ENCODE measurements at places on chromosomes 6 and 20.

DNA sequence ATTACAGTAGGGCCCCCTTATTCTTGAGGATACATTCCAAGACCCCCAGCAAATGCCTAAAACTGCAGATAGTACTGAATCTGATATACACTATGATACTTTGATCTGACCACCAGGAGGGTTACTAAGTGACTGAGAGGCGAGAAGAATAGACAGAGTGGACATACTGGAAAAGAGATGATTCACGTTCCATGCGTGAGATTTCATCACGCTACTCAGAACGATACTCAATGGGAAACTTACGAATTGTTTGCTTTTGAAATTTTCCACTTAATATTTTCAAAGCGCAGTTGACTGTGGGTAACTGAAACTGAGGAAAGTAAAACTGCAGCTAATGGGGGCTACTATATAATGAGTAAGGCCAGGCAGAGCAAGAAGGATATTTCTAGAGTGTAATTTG, 60.8 kb downstream of the STX11 start:
- DNase-seq, result no peak

DNA sequence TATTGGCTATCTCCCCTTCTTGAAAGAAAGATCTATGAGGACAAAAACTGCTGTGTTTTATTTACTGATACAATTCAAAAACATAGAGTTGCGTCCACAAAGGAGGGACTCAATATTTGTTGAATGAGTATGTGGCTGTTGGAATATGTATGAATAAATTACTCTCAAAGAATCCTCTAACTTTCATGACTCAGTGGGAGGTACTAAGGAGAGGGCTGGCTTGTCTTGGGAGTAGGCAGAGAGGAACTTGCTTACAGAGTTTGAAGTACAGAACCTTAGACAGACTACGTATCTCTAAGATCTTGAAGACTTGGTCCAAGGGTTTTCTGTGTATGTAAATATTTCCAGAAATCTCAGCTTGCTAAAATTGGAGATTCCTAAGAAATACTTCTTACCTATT, 504.0 kb upstream of the PTCHD4 start:
- no peak for DNase-seq

GRCh38 chr20:44542890-44543289, 21.0 kb upstream of the SERINC3 start:
- DNase-seq, result no peak

- DNase-seq, result no peak
Measured at GRCh38 chr6:112800916-112801315, 453.8 kb downstream of the RFPL4B start.

DNA sequence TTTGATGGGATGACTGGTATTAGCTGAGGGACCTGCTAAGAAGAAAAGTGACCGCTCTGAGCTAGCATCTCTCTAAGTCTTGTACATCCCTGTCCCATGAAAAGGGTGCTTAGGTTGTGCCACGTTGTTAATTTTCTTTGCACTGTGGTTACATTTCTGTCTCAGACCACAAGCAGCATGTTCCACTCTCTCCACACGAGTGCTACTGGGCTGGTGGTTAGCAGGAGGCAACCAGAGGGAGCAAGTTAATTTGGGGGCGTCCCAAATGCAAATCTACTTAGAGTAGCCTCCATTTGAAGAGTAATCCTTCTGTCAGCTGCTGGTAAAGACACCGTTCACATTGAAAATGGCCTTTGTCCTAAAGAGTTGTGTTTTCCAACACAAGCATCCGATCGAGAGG, 3.4 kb upstream of the SCML4 start:
- no peak for DNase-seq

DNA sequence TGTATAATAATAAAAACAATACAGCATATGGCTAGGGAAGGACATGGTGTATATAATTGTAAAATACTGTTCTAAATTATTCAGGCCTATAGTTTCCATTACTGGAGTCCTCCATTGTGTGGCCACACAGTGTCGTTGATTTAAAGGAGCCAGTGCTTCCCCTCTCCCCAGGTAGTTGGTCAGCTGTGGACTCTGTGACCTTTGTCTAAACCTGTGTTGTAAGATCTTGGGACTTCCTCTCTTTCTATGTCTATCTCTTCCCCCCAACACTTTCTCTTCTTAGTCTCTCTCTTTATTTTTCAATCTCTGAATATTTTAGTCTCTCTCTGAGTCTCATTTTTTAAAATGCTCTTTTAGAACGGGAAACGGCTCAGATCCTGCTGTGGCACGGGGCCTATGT, 35.6 kb downstream of the BRPF3 start:
- DNase-seq, result no peak

DNA sequence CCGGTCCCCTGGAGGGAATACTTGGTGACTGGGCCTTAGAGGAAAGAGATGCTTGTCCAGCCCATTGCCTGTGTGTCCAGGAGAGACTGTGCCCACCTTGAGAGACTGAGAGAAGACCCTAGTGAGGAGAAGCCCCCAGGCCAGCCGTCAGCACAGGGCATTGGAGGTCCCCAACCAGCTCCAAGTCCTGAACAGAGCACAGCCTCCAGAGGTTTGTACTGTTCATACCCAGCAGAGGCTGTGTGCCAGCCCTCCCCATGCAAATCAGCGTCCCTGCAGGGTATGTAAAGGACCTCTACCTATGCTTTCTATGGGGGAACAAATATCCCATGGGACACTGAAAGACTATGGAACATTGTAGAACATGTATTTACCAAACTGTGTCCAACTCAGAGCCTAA, 8.4 kb downstream of the HLA-E start:
- DNase-seq, result no peak

- no peak for DNase-seq
Measured at GRCh38 chr6:118197539-118197938, 290.5 kb downstream of the SLC35F1 start.

GRCh38 chr20:52309181-52309580, 117.6 kb upstream of the ZFP64 start:
- no peak for DNase-seq

DNA sequence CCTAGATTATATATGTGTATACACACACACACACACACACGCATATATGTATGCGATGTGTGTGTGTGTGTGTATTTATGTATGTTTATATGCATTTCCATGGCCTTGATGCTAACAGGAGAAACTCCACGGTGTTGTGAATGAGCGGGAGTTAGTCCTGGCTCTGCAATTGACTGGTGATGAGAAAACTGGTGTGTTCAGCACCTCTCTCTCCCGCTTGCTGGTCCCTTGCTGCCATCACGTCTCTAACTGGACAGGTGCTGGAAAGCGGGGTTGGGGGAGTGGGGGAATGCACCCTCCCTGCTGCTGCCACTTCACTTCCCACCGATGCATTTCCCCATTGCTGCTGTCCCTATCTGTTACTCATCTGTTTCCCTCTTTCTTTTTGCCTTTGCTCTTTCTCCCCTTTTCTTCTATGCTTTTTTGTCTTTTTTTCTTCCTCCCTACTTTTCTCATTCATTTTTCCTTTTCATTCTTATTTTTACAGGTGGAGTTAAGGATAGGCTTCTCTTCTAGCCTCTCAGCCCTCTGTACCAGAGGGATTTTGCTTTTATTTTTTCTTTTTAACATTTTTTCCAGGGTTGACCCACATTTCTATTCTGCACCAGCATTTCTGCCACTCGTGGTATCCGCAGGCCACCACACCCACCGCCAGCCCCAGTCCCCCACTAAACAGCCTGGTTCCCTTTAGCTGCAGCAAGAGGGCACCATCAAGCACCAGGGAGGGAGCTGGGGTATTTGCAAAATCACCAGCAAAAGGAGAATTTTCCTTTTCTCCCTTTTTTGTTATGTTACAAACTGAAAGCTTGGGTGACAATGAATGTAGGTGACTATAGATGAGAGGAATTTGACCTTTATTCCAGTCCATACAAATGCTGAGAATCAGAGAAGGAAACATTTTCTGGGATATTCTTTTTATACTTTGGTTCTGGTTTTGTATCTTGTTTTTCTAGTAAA, 115.6 kb downstream of the TCP11 start:
- DNase-seq, result no peak

DNA sequence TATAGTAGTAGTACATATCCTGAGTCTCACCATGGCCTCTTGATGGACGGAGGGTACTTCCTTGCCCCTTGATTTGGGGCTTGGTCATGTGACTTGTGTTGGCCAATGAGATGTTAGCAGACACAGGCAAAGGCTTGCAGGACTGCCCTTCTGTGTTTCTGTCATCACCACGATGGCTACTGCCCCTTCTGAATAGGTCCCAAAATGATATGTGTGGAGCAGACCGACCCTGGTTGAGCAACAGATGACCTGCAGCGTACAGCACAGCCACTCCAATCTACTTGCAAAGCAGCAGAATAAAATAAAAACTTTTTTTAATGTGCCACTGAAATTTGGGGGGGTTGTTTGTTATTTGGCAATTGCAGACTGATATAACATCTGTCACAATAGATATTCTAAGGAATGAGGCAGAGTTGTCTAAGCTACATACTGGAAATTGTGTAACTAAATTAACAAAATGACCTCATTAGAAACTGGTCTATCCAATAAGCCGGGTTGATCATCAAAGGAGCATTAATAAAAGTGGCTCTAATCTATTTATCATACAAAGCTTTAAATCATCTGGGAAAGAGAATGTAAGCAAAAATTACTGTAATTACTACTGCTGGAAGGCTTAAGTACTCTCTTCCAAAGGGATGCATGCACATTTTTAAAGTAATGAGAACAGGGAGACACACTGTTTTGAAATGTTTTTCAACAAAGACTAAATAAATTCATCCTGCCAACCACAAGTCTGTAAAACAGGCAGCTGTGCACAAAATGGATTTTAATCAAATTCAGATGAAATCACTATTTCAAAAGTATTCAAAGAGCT, 209.5 kb downstream of the KIF16B start:
- DNase-seq, result no peak

DNA sequence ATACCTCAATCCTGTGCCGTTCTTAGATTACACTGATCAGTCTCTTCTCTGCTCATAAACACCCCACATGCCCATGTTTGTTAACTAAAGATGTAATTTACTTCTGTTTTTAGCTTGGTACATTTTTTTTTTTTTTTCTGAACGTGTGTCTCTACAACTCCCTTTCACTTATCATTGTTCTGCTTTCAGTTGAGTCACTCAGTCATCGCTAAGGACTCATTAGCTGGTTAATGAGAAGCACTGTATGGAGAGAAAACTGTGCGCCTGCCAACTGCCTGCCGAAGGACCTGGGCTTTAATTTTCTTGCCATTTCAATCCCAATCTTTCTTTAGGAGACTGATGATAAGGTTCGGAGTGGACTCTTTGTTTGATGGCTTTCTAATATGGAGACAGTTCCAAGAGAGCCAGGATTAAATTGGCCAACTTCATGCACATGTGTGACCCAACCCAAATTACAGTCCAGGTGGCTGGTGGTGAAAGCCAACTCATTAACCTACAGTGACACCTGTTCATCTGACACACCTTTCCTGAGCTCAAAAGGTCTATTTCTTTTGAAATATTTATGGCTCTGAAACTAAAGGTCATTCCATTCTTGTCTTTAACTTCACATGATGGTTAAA, 334.1 kb downstream of the BCKDHB start:
- no peak for DNase-seq

DNA sequence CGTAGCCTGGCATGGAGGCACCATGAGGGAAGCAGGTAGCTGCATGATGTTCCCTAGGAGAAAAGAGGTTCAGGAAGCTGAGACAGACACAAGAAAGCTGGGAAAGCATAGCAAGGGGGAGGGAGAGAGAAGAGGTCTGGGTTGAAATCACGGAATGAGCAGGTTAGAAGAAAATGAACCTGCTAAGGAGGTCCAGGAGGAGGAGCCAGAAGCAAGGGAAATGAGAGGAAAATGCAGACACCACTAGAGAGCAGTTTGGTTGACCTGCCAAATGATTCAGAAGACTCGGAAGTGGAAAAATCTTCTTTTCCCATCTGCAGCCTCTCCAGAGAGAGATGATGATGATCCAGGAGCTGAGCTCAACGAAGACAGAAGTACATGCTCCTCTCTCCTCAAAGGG, 70.9 kb downstream of the VIP start:
- DNase-seq, result no peak

GRCh38 chr6:149109397-149110070, 208.0 kb upstream of the TAB2 start:
- DNase-seq, result no peak

GRCh38 chr6:2760882-2761842, 4.0 kb upstream of the WRNIP1 start:
- DNase-seq, result no peak

DNA sequence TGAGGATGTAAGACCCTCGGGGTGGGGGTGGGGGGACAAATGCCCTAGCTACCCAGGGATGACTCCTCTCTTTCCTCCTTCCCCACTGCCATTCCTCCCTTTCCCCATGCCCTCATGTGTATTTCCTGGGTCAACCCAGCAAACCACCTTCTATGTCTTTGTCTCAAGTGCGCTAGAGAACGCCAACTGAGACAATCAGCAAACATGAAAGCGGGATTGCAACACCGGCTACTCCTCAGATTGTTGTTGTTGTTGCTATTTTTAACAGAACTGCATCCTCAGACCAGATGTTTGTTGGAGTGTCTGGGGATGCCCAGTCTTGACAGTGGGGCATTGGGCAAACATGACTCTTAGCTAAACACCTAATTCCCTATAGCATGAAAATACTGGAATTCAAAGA, 39.3 kb upstream of the HIVEP1 start:
- DNase-seq, result no peak

DNA sequence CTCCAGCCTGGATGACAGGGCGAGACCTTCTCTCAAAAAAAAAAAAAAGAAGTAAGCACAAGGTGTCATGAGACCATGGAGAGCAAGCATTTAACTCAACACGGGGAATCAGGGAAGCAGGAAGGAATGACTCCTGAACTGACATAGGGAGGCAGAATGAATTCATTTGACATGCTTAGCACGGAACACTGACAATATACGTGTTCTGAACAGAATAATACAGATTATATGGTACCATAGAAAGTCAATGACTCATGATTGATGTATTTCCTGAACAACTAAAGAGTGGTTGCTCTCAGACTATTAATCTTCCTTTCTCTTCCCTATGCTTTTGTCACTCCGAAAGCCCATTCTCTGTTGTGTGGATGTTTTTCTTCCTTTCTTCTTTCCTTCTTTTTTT, 20.7 kb upstream of the ASIP start:
- no peak for DNase-seq

- no peak for DNase-seq
Measured at GRCh38 chr6:30411515-30412207, 66.7 kb downstream of the RPP21 start.

DNA sequence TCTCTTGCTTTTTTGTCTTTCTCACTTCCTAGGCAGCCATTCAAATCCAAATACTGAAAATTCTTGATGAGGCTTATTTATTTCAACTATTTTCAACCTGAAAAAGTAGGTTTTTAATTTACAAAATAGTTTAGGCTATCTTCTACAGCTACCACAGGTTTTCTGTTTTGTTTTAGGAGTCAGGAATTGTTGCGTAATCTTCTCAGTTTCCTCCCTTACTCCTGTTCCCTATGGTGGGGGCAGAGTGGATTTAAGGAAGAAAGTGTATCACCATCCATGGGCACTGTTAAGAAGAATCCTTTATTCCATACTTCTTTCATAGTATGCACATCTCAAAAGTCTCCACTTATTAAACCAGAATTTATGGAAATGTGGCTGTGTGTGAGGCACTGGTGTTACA, 182.4 kb downstream of the KHDC1L start:
- no peak for DNase-seq

- DNase-seq, result no peak
Measured at GRCh38 chr6:32085759-32086459, 23.2 kb downstream of the TNXB start.

Measured in RWPE2 (cell line).